ENCODE measurements at places on chromosomes 16 and 17.

DNA sequence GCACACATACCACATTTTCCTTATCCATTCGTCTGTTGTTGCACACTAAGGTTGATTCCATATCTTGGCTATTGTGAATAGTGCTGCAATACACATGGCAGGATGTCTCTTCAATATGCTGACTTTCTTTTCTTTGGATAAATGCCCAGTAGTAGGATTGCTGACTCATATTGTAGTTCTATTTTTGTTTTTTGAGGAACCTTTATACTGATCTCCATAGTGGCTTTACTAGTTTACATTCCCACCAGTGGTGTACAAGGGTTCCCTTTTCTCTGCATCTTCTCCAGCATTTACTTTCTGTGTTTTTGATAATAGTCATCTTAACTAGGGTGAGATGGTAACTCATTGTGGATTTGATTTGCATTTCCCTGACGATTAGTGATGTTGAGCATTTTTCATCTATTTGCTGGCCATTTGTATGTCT lies 118.1 kb downstream of the STXBP4 start:
- DNase-seq = no peak

GRCh38 chr17:58336456-58337209 lies 8.0 kb upstream of the TSPOAP1 start:
- no peak for DNase-seq

DNA sequence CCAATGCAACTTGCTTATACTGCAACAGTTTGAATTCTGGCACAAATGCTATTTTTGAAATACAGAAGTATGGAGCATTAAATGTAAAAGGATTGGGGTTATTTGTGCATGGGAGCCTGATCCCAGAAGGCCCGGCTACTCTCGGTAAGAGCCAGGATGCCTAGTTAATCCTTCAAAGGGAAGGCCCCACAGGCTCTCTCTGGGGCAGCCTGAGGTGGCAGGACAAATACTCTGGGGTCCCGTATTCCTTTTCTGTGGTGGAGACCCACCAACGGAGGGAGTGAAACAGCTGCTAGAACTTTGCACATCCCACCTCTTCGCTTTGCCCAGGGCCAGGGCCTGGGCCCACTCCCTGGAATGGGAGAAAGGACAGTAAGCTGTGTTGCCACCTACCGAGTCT lies 30.4 kb downstream of the ERN1 start:
- peak; percentile 85 for DNase-seq

DNA sequence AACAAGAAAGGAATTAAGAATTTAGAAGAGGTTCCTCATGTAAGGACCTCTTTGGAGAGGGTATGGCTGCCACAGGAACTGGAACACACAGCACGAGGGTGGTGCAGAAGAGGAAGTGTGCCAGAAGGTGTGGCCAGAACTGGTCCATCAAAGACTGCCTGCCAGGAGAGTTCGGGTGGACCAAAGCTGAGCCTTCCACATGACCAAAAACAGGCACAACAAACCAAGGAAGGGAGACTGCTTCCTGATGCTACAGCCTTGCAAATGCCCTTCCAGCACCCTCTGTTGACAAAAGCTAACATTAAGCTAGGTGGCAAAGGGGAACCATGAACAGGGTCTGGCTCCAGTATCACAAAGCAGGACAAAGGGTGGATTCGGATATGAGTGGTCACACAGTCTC lies 125.8 kb upstream of the TMEM97 start:
- DNase-seq = peak; percentile 35

GRCh38 chr17:76540381-76541300 lies 797 bp downstream of the PRCD start:
- DNase-seq = peak; percentile 100

- DNase-seq = no peak
These were observed 384.7 kb downstream of the UTP18 start for GRCh38 chr17:51645056-51645455.

DNA sequence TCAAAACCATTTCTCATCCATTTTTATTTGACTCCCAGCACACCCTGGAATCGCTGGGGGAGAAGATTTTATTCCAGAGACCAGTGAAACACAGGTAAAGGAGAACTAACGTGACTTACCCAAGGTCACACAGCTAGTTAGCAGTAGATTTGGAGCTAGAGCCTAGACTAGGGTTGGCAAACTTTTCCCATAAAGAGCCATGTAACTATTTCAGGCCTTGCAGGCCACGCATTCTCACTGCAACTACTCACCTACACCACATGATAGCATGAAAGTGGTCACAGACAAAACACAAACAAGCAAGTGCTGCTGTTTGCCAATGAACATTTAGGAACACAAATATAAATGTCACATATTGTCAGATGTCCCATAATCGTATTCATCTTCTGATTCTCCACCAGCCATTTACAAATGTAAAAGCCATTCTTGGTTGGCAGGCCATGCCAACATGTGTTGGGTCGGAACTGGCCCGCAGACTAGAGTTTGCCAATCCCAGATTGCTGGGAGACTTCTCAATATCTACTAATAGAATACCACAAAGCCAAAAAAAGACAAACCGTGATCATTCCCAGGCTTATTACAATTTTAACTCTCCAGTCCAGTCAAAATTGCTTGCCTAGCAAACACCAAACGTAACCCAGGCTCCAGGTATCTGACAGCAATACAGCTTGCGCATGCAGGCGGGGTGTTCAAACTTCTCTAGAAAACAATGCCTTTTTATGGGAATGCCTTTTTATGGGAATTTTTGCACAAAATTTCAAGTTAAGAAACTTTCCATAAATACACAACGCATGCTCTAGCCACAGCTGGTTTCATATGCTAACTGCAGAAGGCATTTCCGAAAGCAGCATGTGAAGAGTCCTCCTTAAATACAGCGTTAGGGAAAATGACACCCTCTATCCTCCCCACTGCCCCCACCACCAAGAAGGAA lies 20.9 kb downstream of the ZFHX3 start:
- no peak for DNase-seq

DNA sequence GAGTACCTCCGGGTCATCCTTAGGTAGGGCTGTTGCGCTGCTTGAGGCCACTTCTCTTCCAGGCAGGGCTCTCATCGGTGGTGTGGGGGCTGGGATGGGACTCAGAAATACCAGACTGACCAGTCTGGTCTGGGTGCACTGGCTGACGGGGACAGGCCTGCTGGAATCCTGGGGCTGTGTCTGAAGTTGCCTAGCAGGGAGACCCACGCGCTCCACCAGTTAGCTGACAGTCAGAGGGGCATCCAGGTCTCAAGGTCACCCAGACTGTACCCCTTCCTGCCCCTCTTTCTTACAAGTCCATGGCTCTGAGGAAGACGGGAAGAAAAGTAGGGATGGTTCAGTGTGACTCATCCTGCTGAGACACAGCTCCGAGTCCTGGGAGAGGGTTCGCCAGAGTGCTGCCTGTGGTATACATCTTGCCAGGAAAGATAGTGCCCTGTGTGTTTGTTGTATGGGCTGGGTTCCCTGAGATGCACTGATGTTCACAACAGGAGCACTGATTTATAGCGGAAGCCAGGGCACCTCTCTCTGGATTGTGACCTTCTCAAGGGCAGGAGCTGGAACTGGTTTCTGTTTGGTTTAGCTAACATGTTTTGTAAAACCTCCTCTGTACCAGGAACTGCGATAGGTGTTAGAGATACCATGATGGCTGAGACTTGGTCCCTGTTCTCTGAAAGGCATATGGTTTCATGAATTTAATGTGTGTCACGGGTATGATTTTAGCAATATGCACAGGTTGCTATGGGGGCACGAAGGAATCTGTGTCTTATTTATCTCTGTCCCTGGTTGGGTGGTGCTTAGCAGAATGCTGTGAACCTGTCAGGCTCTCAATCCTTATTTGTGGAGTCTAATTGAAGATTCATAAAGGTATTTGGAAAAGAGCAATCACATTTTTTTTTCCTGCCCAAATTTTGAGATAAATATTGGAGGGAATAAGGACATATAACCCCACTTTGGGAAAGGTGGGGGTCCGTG lies 97.5 kb downstream of the OR1D5 start:
- no peak for DNase-seq

DNA sequence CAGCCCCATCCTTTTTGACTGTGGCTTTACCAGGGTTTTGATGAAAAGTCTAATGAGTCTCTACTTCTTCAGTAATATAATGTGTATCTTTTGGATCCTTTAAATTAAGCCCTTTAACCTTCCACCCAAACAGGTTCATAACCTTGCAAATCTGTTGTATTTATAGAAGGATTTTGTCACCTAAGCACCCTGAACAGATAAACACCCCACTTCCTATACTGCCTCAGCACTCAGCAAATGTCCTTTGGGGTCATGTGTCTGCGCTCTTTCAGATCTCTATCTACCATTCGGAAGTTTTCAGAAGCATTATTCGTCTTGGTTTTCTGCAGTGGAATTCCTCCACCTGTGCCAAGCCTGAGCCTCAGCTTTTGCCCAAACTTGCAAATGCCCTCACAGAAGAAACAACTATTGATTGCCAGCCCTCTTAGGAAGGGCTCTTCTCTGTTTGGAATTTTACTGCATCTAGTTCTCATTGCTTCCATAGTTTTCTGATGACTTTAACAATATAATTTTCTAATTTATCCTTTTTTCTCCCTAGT lies 214.8 kb upstream of the KCNJ16 start:
- DNase-seq = no peak

DNA sequence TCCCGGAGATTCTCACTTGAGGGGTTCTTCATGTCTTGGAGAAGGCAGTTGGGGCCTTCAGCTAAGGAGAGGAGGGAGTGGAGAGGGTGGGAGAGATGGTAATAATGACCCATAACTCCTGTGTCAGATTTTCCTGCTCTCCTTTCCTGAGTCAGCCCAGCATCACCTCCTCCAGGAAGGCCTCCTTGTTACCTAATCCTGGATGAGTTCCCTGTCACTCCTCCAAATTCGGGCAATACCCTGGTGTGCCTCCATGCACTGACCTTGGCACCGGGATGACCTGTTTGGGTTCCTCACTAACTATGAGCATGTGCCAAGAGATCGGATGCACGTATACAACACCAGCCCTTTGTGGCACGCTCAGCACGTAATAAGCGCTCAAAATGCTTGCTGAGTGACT lies 38.8 kb downstream of the SDK2 start:
- no peak for DNase-seq

DNA sequence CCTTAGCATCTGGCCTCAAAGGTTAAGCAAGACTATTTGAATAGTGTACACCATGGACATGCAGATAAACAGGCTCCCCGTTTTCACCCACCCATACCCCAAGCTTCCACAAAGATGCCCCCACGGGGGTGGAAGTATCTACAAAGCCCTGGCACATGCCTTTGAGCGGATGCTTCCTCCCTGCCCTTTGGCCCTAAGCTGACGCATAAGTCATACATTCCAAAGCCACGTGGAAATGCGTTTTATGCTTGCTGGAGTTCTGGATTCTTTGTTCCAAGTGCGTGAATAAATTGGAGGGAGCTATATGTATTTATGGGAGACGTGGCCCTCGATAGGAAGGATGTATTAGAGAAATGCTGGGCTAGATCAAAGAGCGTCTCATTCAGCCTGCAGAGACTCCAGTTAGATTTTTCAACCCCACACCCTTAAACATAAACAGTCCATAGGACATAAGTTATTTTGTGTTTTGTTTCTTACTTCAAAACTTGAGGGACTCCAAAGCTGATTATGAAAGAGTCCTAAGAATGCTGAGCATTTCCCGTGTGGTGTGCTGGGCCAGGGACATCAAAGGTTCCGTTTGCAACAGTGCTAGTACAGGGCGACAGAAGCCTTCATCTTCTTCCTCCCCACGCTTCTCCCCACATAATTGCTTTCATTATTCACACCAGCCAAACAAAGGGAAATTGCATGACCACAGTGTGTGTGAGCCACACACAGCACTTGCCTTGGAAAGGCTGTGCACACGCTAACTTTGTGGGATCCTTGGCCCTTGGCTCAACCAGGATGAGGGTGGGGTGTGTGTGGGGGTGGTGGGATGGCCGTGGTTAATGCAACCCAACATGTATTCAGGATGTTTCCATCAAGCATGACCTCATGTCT lies 73.6 kb downstream of the WIPI1 start:
- DNase-seq = no peak

- DNase-seq = no peak
These were observed 25.5 kb downstream of the STH start for GRCh38 chr17:46024590-46024989.

DNA sequence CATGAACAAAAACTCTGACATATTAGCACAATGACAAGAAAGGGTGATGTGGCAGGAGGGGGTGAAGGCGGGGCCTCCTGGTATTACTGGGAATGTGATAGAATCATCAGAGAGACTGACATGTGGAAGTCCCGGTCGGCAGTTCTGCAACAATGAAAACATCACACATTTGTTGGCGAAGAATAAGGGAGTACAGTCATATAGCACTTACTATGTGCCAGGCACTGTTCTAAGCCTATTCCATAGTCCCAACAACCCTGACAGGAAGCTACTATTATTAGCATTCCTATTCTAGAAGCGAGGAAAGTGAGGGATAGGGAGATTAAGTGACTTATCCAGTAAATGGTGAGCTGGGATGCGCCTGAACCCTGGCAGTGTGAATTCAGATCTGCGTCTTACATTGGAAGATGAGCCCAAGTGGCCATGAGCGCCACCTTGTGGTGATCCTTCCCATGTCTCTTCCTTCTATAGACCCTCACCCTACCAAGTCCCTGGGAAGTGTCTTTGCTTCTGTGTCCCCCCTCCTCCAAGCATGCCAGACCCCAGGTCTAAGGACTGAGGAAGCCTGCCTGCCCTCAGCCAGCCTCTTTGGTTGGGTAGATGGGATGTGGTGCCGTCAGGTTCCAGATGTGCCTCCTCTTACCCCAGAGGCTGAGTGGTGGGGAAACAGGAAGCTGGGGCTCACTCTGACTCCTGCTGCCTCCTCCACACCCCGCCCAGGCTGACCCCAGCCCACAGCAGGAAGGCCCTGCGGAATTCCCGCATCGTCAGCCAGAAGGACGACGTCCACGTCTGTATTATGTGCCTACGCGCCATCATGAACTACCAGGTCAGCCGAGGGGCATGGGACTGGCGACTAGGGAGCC lies 14.0 kb downstream of the FMNL1 start:
- peak; percentile 91 for DNase-seq

DNA sequence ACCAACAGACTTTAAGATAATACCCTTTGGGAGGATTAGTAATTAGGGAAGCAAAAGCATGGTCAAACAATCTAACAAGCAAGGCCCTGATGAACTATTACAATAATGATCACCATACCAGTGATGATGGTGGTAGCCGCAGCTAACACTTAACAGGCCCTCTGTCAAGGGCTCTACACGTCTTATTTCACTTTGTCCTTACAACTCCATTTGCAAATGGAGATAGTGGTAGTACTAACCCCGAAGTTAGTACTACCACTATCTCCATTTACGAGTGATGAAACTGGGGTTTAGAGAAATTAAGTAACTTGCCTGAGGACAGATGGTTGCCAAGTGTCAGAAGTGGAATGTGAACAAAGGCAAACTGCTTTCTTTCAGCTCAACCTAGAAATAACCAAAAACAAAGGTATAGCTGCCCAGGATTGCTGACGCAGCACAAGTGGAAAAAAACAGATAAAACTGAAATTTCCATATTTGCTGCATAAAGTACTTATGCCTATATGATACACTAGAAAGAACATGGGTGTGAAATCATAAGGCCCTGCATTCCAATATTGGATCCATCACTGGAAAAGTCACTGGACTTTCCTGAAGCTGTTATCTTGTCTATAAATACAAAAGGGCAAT lies 24.6 kb downstream of the CEP112 start:
- DNase-seq = no peak
